T-helper 2 cell (primary cell): ENCODE measurements at places on chromosomes 11 and 22.

- DNase-seq: no peak
These were observed 11.0 kb downstream of the TEAD1 start for GRCh38 chr11:12685229-12685628.

DNA sequence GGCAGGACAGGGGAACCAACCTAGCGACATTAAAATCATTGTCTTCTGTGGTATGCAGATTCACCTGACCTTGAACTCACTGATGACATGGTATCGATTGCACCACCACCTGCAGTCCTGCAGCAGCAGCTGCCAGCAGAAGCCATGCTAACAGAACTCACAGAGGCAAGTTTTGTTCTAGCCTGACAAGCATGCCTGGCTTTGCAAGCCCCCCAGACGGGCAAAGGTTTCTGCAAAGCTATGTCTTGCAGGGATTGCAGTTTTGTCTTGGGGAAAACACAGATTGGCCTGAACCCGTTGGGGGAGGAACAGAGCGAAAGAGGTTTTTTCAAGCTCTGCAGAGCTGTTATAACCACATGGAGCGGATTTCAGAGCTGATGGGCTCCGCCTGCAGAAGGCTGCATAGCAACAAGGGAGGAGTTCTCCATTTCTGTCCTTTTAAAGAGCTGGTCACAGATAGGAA is 221.0 kb downstream of the HIPK3 start:
- no peak for DNase-seq

DNA sequence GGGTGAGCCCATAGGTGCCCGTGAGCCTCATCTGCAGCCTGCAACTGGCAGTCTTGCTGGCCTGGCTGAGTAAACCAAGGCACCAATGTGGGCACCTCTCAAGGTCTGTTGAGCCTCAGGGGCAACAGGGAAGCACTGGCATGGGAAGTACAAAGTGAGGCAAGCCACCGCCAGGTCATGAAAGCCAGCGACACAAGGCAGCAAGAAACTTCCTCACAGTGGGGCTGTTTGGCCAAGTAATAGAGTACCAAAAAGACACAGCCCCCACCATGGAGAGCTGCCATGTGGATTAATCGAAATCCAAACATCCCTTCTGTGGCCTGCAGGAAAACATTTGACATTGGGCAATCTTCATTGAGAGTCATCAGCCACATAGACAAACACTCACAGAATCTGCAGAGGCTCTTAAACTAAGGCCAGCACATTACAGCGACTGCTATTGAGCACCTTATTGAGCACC is 43.6 kb upstream of the FIBIN start:
- no peak for DNase-seq

DNA sequence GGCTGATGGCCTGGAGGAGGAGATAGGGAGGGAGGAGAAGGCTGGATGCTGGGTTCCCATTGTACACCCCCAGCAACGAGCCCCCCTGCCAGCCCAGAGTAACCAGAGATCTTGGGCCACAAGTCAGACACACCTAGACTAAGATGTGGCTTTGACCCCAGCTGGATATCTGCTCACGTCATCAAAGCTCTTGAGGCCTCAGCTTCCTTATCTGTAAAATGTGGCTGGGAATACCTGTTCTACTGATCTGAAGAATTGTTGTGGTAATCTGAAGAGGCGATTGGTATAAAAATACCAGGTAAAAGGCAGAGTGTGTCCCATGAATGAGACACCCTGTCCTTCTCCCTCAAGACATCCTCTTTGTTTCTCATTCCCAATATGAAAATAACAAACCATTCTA is 280.0 kb downstream of the ST3GAL4 start:
- DNase-seq: no peak

DNA sequence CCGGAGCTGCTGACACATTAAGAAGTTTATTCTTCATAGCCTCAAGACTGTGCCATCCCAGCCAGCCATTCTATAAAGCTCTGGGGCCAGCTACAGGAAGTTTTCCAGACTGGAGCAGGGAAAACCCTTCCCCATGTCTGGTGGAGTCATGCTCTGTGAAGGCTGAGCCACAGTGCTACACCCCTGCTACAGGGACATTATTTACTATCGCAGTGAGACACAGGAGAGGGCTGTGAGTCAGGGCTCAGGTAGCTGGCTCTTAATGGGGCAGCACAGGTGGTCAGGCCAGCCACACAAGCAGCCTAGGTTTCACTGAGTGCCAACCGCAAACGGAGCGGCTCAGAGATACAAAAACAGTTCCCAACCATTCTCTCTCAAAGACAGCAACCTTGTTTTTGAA is 12.1 kb downstream of the HPS4 start:
- DNase-seq: no peak

- DNase-seq: no peak
These were observed 7.4 kb upstream of the IPO7 start for GRCh38 chr11:9377036-9377435.

- DNase-seq: no peak
These were observed 18.4 kb downstream of the ABTB2 start for GRCh38 chr11:34339149-34340064.
